ENCODE measurements at places on chromosomes 6 and 20. TPM values are rescaled to one million over a fixed set of nuclear protein-coding genes. Genes with fewer than 3 reads are reported as not detected.

Gene PLN
- total RNA-seq, result 3.3 TPM

Gene RUNX2
- 0.83 TPM for total RNA-seq

Gene TMEM244
- total RNA-seq, result not detected

Gene PACRG
- 9.5 TPM for total RNA-seq

Gene BPI
- 11.5 TPM for total RNA-seq

Gene PTK6
- total RNA-seq, result not detected
